ENCODE measurements at places on chromosomes 1 and 21.

GRCh38 chr21:31557421-31558188 is 101.9 kb upstream of the SOD1 start:
- DNase-seq: no peak

- no peak for DNase-seq
These were observed 21.5 kb downstream of the DNAJC6 start for GRCh38 chr1:65330822-65331221.

GRCh38 chr1:3910857-3911845 is 11.1 kb upstream of the C1orf174 start:
- DNase-seq: peak; percentile 47

- DNase-seq: no peak
These were observed 46.6 kb upstream of the ATP1A1 start for GRCh38 chr1:116326486-116326885.

- peak; percentile 33 for DNase-seq
These were observed 116.6 kb upstream of the HIVEP3 start for GRCh38 chr1:42035205-42035829.

- DNase-seq: no peak
These were observed 13.9 kb upstream of the CNR2 start for GRCh38 chr1:23927097-23927496.

DNA sequence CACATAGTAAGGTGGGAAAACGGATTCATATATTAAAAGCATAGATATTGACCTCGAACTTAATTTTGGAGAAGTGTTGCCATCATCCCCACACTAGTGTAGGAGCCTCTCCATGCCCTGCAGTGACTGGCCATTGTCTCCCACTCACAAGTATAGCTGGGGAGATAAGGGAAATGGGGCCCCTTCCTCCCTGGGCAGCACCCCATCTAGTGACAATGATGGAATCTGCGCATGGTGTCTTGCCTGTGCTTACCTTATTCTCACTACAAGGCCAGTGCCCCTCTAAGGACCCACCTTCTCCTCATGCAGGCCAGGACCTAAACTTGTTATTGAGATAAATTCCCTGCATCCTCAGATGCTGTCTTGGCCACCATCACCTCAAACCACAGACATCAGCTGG is 374.9 kb downstream of the NTNG1 start:
- no peak for DNase-seq

DNA sequence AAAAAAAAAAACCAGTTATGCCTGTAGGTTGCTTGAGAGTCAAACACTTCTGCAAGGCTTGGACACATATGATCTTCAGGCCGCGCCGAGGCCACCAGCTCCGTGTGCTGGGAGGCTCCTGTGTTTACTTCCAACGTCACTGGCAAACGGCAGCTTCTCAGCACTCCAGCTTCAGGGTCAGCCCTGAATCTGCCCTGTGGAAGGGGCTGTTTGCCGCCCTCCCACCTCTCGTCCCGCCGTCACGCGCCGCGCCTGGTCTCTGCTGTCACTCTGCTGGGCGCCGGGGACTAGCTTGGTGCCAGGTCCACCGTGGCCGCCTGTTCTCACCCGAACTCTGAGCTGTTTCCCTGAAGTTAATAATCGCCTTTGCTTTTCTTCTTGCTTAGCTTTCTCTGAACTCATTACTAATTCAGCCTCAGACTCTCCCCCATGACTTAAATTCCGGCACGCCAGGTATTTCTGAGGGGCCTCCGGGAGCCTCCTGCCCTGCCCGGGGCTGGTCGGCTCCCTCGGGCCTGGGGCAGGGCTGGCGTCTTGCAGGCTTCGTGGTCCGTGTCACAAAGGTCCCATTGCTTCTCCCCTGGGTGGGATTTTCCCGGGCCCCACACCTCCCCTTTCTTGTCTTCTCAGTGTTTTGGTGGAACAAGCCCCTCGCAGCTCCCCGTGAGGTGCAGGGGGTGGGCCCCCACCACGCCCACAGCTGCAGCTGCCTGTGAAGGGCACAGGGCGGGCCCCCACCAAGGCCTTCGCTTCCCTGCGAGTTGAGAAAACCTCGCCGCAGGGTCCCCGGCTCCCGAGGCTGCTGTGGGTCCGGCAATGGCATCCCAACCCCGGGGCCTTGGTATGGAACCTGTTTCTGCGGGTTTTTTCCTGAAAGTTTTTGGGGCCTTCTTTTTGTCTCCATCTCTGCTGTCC is 14.6 kb upstream of the C1orf159 start:
- no peak for DNase-seq

DNA sequence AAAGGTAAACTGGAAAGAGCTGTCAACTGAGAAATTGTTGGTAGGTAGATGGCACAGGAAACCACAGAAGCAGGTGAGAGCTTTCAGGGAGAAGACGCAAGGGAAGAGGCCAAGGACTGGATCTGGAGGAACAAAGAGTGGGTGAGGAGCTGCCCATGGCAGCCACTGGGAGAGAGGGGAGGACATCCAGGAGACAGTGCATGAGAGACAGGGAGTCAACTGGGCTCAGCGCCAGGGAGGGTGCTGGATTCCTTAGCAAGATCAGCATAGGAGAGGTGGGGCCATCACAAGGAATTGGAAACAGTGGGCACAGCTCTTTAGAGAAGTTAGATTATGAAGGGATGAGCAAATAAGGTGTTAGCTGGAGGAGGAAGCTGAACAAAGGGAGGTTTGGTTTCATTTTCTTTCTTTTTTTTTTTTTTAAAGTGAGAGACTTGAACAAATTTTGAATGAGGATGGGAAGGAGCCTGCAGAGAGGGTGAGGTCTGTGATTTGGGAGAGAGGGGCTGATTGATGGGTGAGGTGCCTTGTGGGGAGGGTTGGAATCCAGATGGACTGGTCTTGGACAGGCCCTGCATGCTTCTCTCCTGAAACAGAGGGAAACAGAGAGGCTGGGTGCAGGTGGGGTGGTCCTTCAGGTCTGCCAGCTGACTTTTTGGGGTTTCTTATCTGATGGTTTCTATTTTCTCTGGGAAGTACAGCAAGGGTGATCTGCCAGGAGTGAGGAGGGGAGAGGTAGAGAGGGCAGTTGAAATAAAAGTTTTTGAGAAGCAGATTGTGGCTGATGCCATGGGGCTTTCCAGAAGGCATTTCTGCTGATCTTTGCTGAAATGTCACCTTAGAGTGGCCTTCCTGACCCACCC is 5.4 kb downstream of the CYP4B1 start:
- no peak for DNase-seq

DNA sequence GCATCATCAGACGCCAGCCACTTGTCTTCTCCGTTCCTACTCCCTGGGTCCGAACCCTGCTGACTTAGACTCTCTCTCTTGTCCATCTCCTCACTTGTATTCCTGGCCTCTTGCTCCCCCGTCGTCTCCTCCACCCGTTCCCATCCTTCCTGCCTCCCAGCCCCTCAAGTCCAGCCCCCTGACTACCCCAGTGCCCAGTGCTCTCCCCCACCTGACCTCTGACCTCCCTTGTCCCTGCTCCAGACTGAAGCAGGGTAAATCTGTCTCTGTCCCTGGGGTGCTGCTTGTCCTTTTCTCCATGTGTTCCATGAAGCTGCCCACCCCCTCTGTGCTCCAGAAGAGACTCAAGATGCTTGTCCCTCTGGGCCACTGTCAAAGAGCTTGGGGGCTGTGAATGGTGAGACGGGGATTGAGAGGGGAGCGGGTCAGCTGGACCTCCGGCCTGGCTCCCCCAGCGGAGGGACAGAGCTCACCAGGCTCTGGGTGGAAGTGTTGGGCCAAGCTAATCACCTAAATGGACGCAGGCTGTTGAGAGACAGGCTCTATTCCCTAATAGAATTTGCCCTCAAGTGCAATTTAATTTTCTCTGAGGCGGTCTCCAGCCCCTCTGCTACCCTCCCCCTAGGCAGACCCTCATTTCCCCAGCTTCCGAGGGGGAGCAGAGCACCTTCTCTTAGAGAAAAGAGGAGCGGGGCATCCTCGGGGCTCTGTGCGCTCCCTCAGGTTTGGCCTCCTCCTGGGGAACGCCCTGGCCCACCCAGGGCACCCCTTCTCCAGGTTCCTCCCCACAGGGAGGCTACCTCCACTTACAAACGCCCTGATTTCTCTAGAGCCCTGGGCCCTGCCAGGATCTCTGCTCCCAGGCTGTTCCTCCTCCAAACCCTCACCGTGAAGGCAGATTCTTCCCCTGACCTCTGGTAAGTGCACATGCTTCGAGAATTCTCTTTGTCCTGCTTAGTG is 11.0 kb upstream of the LHX4 start:
- no peak for DNase-seq

Measured in fibroblast of skin of right biceps (primary cell).